Nucleus accumbens (tissue), 56 donors: ENCODE measurements at places on chromosomes 11 and 22.

- no peak for DNase-seq
Observed at GRCh38 chr11:128619540-128620308, 32.4 kb upstream of the ETS1 start.

GRCh38 chr11:2399488-2400068 lies 972 bp upstream of the TSSC4 start:
- DNase-seq = no peak

DNA sequence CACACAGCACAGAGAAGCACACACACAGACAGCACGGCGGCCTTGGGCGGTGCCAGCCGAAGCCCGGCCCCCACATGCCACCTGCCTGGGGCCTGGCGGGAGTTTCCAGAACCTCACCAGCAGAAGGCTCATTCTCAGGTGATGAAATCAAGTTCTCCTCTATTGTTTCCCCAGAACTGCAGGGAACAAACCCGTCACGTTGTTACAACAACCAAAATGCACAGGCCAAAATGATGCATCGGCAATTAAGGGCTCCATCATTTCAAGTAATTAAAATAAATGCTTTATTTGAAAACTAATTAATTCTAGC lies 30.8 kb downstream of the GNB1L start:
- no peak for DNase-seq

DNA sequence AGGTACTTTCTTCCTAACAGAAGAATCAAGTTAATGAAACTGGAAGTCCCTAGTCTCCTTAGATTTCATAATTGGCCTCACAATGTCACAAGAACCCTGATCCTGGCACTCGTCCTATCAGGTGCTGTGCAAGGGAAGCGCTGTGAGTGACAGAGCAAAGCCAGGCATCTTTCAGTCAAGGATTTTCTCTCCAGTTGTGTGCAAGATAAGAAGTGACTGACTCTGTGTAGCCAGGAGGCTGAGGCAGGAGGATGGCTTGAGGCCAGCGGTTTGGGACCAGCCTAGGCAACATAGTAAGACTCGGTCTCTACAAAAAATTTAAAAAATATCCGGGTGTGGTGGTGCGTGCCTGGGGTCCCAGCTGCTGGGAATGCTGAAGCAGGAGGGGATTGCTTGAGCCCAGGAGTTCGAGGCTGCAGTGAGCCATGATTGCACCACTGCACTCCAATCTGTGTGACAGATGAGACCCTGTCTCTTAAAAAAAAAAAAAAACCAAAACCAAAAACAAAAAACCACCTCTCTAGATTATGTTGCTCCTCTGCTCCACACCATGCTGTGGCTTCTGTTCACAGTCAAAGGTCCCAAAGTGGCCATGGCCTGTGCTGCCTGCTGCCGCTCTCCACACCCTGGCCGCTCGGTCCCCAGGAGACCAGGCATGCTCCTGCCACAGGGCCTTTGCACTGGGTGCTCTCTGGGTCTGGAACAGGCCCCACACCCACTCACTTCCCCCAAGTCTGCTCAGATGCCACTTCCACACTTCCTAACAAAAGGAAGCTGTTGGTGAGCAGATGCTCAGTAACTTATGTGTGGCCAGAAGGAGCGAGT lies 54.2 kb upstream of the CLDN5 start:
- DNase-seq = no peak

- DNase-seq = no peak
Observed at GRCh38 chr11:120909676-120910416, 114.1 kb upstream of the TBCEL start.

- DNase-seq = no peak
Observed at GRCh38 chr22:38819387-38819940, 24.4 kb downstream of the NPTXR start.

DNA sequence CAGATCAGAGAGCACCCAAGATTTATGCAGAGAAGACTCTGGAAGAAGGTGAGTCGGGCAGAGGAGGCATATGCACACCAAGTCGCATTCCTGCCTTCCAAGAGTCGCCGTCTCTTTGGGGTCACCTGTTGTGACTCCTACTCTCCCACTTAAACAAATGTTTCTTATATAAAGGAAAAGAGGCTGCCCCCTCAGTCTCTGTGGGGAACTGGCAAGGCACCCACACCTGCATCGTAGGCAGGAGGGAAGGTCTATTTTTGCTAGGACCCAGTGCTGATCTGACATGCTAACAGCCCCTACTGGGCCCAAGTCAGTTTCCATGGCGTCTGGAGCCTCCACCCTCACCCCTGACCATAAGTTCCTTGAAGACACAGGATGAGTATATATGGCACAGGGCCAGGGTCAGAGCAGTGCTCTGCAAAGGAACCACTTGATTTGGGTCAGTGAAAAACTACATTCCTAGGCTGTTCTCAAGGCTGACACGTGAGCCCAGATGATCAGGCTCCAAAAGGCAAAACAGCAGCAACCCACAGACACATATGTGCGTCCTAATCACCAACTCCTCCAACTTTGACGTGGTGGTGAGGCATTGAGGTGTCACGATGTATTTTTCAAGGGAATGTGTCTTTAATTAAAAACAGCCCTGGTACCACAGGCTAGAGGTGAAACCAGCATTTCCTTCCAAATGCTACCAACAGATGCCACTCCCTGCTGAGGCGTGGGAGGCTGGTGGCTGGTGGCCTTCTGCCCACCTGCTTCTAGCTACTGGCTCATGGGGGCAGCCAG lies 55.6 kb upstream of the CSNK2A3 start:
- DNase-seq = no peak

DNA sequence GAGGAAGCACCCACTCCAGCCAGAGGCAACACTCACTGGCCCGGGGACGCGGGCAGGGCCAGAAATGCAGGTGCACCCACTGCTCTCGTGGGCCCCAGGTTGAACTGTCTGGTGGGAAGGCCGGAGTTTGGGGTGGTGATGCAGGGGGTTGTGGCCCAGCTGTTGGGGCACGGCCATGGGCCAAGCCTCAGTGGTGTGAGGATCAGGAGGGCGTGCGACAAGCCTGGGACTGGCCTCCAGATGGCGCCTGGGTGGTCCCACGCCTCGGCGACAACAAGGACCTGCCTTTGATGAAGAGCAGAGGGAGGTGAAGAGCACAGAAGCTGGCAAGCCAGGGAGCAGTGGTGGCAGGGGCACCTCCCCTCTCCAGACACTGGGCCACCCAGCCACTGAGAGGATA lies 240.8 kb downstream of the BRD1 start:
- no peak for DNase-seq

DNA sequence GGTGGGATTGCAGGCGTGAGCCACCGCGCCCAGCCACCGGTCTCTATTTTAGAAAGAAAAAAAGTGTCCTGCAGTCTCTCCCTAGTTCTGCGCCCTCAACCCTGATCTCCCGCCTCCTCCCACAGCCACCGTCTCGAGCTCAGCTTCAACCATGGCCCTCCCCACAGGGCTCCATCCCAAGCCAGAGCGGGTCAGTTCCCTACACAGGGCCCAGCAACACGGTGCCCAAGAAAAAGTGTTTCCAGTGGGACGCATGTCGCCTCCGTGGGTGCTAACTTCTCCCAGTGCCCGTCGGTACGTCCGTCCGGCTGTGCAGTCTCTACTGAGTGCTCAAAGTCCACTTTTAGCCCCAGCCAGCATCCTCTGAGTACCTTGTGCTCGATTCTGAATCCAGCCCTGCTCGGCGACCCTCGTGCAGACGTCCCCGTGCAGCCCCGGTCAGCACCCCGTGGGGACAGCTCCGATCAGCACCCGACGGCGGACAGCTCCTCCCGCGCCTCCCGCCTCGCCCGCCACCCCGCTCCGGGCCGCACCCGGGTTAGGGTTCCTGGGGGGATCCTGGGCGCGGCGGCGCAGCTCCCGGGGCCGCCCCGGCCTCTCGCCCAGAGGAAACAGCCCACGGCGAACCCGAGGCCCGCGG lies 657 bp upstream of the MAPK8IP2 start:
- DNase-seq = no peak

DNA sequence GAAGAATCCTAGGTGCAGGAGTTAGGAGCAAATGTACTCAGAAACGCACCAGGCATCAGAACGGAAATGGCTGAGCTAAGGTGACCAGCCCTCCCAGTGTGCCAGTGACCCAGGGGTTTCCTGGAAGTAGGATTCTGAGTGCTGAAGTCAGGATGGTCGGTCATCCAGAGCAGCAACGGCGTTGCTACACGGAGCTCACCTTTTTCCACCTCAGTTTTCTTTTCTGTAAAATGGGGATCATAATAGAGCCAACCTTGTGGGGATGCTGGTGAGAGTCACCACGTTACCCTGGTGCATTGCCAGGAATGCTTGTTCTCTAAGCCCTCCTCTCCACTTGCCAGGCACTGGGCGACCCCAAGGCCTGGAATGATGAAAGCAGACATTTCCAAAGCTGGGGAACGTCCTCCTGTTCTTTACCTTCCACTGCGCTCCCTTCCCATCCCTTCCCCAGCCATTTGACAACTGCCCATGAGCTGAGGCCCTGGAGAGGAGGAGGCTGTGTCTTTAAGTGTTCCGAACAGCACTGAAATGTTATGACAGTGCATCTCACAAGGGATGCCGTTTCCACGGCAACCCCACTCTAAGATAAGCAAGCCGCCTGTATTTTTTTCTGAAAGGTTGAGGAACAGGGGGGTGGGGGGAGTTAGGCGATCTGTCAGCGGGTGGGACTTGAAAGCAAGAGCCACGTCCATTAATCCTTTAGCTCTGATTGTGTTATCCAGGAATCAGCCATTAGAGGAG lies 66.8 kb downstream of the TSPAN18 start:
- DNase-seq = no peak

GRCh38 chr11:11977206-11977938 lies 31.1 kb downstream of the DKK3 start:
- no peak for DNase-seq

GRCh38 chr11:44622721-44623258 lies 57.3 kb downstream of the CD82 start:
- no peak for DNase-seq

DNA sequence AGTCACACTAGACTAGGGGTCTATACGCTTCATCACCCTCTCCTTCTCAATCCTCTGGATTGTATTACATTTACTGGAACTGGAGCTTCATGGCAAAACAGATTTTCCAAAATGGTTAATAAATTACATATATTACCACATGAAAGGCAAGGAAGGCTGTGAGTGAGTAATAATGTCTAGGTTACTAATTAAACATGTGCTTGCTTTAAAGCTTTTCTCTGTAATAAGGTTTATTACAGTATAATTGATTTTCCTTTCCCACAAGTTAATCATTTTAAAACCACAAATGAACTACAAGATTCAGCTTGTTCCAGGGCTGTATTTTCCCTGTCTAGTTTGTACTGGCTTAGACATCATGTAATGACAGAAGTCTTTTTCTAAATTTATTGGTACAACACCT lies 25.6 kb downstream of the MMP13 start:
- DNase-seq = no peak

DNA sequence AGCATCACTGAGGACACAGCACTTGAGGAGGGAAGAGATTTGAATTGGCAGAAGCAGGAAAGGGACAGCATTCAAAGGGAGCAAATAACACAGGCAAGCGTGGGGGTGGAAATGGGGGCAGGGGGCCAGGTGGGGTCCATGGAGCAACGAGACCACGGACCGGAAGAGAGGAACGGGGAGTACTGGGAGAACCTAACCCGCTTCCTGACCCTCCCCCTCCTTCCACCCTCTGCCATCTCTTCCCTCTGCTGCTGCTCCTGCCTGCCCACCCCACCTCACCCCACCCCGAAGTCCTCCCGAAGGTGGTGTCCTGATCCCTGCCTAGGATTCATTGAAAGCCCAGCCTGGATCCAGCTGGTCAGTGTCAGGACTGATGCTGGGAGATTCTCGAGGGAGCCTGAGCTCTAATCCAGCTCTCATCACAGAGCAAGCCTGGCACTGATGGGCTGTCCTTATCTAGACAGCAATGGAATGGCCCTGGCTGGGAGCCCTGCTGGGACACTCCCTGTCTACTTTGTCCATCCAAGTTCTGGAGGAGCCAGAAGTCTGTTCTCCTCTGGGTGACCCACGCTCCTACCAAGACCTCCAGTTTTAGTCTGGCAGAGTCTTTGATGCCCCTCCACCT lies 105.0 kb downstream of the TRIM29 start:
- DNase-seq = no peak

- DNase-seq = no peak
Observed at GRCh38 chr22:27802346-27803073, 954 bp upstream of the MN1 start.

DNA sequence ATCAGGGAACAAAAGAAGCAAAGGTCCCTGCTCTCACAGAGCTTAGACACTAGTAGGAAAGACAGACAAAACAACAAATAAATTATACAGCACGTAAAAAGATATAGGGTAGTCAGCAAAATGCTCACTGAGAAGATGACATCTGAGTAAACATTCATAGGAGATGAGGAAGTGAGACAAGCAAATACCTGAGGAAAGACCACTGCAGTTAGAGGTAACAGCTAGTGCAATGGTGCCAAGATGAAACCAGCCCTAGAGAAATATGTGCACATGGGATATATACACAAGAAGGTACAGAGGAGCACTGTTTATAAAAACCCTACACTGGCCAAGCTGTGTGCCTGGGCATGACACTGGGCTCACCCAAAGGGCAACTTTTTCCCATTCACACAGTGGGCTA lies 9.8 kb downstream of the CYP2R1 start:
- no peak for DNase-seq

DNA sequence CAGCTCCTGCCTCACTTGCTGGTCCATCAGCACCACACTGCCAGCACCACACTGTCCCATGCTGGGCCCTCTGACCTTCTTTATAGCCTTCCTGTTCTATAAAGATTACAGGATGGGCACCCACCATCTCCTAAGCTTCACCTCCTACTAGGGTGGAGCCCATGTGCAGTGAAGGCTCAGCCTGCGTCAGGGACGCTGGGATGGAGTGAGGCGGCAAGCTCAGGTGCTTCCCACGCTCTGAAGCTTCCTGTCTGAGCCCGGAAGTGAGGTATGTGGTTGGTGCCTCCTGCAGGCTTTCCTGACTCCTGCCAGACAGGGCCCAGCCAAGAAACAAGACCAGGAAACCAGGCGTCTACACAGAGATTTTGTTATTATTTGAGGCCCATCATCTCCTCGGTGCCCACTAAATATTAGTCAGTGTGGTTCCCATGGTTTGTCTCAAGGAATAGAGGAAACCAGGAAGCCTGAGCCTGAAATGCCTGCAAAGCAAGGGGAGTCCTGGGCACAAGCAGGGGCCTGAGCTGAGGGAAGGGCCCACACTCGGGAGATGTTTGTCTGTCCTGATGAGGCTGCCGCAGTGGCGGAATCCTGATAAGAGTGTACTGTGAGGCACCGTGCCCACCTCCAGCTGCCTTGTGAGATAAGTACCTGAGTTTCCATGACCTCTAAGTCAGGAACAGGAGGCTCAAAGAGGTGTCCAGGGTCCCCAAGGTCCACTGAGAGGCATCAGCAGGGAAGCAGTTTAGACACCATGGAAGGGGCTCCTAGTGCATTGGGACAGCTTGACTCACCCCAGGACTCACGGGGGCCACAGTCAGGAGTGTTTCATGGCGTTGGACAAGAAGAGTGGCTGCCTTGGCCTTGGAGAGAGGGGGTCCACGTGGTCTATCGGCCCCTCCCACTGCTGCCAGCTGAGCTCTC lies 22.0 kb downstream of the RSPH14 start:
- DNase-seq = no peak

GRCh38 chr22:36925388-36926290 lies 12.2 kb downstream of the CSF2RB start:
- no peak for DNase-seq

DNA sequence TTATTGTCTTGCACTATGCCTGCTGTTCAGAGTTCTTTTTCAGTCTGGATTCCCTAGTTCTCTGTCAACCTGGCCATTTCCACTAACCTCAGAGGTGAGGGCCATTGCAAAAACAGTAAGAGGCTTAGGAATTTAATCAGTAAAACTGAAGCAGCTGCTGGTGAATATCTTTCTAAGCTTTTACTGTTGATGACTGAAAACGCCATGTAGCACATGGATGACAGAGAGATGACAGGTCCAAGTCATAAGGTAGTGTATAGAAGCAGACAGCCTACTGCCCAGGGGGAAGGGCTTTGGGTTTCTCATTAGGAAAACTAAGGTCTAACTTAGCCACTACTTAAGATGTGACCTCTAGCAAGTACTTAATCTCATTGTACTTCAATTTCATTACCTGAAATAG lies 152.6 kb upstream of the DDI1 start:
- DNase-seq = no peak
